NCI-H2029 (cell line): ENCODE measurements at places on chromosomes 7 and 10.

DNA sequence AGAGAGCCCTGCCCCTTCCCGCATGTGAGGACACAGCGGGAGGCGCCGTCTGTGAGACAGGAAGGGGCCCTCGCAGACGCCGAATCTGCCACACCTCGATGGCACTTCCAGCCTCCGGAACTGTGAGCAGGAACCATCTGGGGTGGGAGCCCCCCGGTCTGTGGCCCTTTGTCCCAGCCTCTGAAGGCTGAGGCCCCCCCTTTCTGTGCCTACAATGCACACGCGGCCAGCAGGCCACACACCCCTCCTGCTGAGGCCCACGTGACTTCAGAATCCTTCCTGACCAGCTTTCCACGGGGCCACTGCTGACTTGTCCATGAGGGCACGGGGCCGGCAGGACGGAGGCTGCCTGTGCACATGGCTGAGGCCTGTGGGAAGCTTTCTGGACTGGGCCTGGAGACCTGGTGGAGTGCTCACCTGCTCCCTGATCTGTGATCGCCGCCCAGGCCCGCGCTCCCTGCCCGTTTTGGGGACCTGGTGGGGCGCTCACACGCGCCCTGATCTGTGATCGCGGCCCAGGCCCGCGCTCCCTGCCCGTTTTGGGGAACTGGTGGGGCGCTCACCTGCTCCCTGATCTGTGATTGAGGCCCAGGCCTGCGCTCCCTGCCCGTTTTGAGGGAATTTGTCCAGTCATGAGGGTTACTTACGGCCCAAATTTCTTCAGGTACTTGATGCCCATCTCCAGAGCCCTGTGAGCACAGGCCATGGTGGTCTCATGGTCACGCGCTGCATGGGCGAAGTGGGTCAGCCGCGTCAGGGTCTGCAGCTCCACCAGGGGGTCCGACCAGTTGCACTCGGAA lies 34.3 kb downstream of the CFAP46 start:
- no peak for DNase-seq

- DNase-seq, result no peak
These were observed 130.9 kb upstream of the ADCY1 start for GRCh38 chr7:45443263-45443662.

GRCh38 chr7:45670227-45670626 lies 96.1 kb downstream of the ADCY1 start:
- no peak for DNase-seq

- no peak for DNase-seq
These were observed 18.3 kb upstream of the RHEB start for GRCh38 chr7:151537818-151538561.

DNA sequence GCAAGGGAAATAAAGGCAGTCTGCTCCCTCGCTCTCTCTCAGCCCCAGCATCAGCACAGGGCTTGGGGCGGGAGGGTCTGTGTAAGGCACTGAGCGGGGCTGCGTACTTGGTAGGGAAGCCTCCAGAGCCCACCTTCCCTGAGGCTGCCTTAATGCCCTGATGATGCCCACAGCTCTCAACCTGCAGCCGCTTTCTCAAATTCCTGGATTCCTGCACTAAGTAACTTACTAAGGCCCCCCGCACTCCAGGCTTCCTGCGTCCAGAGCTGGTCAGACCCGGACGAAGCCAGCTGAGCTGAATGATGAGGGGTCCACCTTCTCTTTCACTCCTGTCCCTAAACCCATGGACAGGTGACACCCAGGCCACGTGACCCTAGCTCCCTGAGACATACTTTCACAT lies 63.3 kb downstream of the C10orf143 start:
- no peak for DNase-seq

DNA sequence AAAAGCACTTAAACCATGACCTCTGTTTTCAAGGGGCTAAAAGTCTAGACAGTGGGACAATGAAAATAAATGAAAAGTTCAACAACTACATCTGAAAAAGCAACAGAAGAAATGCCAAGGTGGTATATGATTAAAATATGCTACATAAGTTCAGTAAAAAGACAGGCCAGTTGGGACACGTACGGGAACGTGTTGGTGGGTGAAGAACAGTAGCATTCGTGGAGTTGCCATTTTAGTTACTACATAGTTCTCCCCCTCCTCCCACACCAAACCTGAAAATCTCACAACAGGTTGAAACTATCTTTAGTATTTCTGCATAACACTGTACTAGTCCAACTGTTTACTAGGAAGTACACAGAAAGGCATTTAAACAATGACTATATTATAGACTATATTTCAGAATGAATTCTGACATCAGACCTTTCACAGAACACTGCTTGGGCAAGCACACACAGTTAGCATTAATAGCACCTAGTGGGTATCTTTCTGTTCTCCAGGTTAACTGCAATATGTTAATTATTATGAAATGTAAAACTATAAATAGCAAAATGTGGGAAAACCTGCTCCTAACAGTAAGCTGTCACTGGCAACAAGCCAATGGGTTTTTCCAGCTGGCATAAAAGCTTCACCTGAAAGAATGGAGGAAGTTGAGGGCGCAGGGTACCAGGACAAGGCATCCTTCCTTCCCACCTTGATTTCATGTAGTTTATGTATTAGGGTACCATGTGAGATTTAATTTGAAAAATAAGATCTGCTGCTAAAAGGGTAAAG lies 135.0 kb downstream of the STRA8 start:
- DNase-seq, result no peak

DNA sequence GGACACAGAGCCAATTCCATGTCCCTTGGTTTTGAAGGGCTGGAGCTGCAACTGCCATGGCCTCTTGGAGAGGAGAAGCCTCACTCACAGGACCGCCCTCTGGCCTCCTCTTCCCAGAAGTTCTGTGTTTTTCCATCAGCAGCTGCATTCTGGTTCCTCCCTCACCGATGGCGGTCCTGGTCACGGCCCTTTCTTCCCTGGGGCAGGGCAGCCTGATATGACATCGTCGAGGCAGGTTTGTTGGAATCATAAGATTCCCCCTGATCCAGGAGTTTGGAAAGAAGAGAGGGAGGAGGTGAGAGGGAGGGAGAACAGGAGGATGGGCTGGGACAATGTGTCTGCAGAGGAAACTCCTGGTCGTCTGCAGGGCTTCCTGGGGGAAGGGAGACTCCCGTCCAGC lies 82.7 kb upstream of the PDZD8 start:
- no peak for DNase-seq

GRCh38 chr7:2146676-2147472 lies 85.9 kb downstream of the MAD1L1 start:
- no peak for DNase-seq

GRCh38 chr10:27383595-27384542 lies 120.2 kb upstream of the RAB18 start:
- DNase-seq, result peak; percentile 53

DNA sequence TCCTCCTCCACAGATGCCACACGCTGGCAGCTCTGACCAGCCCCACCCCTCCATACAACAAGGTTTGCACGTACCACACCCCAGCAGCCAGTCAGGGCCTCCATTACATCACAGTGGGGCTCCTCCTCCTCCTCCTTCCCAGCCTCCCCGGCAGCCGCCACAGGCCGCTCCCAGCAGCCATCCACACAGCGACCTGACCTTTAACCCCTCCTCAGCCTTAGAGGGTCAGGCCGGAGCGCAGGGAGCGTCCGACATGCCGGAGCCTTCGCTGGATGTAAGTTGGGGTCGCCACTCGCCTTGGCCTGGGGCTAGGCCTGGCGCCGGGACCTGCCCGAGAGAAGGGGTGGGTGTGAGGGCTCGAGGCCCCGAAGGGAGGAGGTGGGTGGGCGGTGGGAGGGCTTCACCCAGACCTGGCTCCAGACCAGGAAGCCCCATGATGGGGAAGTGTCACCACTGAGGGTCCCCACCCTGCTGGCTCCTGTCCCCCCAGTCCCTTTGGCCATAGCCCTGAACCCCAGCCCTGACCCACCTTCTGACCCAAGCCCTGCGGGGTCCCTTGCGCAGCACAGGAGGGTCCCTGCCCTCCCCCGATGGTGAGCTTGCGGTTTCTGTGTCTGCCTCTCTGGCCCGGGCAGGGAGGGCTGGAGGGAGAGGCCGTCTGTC lies 36.2 kb upstream of the PPIF start:
- DNase-seq, result no peak

GRCh38 chr10:131503992-131504391 lies 192.5 kb upstream of the TCERG1L start:
- no peak for DNase-seq

DNA sequence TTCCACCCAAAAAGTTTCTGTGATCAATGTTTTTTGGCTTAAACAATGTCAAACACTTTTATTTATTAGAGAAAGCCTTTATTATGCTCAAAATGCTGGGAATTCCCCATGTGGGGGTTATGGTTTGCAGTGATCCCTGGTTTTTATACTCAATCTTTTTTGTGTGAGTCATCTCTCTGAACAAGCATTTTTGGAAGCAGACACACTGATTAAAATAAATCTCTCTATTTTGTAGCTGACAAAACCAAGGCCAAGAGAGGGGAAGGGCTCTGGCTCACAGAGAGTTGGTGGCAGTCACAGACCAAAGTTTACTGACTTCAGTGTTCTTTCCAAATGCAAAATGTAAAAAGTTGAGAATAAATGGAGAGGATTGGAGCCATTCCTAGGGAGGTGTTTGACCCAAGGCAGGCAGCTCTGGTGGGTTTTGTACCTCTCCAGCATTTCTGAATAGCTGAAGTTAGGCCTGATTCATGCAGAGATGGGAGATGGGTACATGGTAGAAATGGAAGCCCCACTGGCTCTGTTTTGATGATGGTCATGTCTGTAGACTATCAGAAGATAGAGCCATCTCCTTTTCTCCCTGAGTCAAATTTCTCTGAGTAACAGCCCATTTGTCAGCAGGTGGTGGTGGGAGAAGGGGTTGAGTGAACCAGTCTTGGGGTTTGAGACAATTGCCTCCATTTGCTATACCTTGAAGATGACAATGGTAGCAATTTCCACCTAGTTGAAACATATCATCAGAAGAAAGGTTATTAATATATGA lies 45.4 kb upstream of the NAMPT start:
- DNase-seq, result no peak

DNA sequence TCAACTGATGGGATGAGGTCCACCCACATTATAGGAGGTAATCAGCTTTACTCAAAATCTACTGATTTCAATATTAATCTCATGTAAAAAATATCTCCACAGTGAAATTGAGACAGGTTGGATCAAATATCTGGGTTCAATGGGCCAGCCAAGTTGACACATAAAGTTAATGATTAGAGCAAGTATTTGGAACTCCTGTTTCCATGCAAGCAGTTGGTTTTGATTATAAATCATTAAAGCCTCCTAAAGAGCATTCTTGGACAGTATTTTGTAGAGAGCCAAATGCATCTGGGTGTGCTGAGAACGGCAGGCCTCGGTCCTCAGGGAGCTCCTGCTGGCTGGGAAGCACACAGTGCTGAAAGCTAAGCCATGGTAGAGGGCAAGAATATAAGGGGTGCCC lies 126.9 kb upstream of the BTBD16 start:
- no peak for DNase-seq

GRCh38 chr10:78993261-78993945 lies 75.4 kb upstream of the ZMIZ1 start:
- DNase-seq, result no peak

- DNase-seq, result no peak
These were observed 88.0 kb downstream of the CPED1 start for GRCh38 chr7:121076350-121077164.

DNA sequence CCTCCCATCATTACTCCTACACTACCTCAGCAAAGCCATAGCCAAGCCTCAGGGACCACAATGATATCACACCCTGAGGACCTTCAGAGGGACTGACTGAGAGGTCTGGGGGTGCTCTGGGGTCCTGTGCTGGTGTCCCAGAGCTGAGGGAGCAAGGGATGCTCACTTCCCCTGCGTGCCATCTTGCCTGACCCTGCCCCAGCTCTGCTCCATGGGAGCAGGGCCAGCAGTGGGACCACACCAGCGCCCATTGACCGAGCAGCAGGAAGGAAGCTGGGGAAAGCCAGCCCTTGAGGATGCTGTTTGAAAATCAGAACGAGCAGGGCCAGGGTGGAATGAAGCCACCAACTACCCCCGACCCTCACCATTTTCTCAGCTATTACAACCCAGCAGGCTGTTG lies 103.0 kb downstream of the PARP12 start:
- DNase-seq, result no peak

DNA sequence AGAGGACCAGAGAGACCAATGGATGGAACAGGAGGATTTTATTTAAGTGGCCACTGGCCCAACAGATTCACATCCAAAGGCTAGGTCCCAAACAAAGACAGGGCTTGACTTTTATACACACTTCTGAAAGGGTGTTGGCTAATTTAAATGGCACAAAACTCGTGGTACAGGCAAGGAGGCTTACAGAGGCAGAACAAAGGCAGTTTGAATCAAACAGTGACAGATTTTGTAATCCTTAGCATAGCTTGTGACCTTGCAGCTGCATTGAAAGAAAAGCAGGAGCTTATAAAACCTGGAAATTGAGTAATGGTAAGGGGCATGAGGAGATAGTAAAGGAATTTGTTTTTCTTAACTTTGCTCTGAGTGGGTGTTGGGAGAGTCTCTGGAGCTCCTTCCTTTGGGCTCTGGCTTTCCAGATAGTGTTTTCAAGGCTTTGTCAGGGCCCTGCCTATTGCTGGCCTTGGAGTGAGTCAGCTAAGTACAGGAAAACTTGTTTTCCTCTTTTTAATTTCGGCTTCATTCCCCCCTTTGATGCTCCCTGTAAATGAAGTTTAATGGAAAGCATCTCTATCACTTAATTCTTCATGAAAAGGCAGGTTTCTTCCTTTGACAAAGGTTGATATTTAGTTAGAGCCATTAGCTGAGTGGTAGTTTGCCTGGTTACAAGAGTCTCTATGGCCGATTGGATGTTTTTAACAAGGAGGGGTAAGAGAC lies 96.9 kb downstream of the TRIM24 start:
- no peak for DNase-seq

DNA sequence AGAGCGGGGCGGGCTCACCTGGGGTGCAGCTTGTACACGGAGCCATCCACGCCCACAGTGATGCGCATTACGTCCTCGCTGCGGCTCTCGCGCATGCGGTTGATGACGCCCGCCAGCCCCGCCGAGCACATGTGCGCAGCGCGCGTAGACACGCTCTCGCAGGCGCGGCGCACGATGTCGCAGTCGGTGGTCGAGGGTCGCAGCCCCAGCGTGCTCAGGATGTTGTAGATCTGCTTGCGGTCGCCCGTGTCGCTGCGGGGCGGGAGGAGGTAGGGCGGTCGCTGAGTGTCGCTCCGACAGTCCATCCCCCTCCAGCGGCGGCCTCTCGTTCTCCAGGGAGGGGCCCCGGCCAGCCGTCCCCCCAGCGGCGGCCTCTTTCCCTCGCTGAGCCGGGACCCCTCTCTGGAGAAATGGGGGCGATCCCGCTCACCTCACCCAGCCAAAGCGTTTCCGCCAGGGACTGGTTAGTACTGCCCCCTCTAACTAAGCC lies 4.4 kb upstream of the MYL7 start:
- no peak for DNase-seq

DNA sequence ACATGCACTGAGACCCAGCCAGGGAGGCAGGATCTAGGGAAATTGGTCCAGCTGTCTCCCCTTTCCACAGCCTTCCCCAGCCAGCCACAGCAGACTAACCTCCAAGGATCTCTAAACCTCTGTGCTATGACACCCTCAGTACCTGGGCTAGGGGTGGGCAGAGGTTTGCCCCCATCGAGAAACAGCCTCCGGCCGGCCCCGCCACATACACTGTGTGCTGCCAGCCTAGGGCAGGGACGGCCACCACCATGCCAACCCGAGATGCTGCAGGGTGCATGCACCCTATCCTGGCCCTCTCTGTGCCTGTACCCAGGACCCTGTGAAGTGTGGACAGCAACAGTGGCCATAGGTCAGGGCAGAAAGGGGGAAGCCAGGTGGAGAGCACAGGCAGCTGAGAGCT lies 58.1 kb downstream of the PARP12 start:
- no peak for DNase-seq
